Non-pigmented ciliary epithelial cell (primary cell): ENCODE measurements at places on chromosomes 1 and 21.

DNA sequence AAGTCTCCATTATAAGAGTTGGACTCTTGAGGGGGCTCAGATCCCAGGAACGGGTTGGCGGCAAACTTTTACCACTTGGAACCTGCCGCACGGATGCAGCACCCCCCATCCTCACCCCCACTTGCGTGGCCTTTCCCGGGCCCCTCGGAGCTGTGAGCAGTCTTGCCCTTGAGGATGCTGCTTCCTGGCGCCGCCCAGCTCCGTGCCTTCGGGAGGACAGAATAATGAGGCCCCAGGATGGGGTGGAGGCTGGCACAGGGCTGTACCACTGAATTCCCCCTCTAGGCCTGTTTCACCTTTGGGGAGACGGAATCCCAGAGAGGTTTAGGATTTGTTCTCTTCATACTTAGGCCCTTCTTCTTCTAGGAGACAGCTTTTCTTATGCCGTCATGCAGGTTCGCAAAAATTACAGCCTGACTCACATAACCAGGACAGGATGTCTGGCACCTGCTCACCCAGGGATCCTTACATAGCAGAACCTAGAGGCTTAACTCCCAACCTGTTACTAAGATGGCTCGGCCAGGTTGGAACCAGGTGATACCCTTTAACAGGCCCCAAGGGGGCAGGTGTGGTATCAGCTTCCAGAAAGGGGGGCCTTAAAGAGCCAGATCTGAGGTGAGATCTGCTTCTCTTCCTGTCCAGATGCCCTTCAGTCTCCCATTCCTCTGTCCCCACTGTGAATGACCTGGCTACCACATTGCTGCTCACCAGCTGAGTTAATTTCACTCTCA lies 1.5 kb downstream of the TRNP1 start:
- DNase-seq: no peak

- DNase-seq: no peak
Observed at GRCh38 chr1:56216218-56216617, 363.1 kb downstream of the PLPP3 start.

- DNase-seq: no peak
Observed at GRCh38 chr1:214677945-214678344, 75.0 kb downstream of the CENPF start.

DNA sequence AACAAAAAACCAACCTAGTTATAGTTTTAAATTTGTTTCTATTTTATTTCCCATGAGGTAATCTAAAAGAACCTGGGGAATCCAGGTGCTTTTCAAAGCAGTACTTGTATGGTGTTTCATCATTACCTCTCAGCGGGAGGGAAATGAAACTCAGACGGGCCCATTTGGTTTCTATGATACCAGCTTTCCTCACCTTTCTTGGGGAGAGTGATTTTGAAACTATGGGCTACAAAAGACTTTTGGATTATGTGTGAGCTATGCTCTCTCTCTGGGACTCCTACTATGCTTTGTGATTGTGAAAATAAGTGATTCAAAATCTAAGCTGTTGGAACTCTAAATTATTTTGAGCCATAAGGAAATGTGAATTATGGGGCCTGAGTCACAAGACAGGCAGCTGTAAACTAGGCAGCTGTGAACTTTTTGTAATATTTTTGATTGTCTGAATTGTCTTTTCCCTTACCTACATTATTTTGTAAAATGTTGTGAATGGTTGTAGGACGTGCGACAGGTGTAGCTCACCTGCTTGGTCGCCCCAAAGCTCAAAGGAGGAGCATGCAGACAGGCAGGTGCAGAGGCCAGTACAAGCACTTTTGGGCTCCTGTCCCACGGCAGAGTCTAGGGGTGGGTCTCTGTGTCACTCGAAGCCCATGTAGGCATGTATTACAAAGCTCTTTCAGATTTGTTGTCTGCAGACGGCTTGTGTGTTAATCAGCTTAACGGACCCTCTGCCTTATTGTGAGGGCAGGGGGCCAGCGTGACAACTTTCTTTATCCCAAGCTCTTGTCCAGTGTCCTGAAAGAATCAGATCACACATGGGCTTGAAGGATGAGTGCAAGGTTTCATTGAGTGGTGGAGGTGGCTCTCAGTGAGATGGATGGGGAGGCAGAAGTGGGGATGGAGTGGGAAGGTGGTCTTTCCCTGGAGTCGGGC lies 64.8 kb upstream of the BACH1 start:
- no peak for DNase-seq

GRCh38 chr1:208042041-208042615 lies 131.2 kb upstream of the CD34 start:
- DNase-seq: no peak

- no peak for DNase-seq
Observed at GRCh38 chr21:28186604-28187003, 806.1 kb downstream of the LTN1 start.

DNA sequence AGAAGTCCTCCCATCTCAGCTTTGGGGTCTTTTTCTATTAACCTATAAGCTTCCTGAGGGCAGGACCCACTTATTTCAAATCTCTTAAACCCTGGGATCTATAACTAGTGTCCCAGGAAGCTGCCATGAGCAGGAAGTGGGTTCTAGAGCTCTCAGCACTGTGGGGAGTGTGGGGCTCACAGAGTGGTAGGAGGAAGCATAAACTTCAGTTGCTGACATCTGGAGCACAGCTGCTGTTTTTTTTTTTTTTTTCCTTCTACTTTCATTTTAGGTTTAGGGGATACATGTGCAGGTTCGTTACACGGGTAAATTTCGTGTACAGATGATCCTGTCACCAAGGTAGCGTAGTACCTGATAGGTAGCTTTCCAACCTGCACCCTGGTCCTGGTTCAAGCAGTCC lies 59.3 kb downstream of the AK4 start:
- no peak for DNase-seq

DNA sequence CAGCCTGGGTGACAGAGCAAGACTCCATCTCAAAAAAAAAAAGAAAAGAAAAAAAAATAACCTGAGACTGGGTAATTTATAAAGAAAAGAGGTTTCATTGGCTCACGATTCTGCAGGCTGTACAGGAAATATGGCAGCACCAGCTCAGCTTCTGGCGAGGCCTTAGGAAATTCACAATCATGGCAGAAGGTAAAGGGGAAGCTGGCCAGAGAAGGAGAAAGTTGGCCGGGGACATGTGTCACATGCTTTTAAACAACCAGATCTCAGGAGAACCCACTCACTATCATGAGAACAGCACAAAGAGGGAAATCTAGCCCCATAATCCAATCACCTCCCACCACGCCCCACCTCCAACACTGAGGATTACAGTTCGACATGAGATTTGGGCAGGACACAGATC lies 125.3 kb downstream of the DISP1 start:
- DNase-seq: no peak

- DNase-seq: no peak
Observed at GRCh38 chr1:246117066-246117791, 389.9 kb downstream of the SMYD3 start.
